ENCODE measurements at places on chromosomes 1 and 21.

DNA sequence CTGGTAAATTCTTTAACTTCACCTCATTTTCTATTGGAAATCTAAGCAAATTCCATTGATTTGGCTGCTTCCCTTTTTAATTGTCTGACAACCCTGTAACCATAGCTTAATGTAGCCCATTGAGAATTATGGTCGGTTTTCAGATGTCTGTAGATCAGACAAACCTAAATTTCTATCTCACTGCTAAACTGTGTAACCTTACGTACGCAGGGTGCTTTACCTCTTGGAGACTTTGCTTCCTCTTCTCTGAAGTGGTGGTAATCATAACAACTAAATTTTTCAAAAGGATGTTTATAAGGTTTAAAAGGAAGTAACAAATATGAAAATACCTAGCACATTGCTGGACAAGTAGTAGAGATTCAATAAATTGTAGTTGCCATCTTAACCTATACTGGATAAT, 25.9 kb downstream of the IFNAR1 start:
- DNase-seq, result no peak

GRCh38 chr1:237124856-237125462, 83.0 kb downstream of the RYR2 start:
- no peak for DNase-seq

DNA sequence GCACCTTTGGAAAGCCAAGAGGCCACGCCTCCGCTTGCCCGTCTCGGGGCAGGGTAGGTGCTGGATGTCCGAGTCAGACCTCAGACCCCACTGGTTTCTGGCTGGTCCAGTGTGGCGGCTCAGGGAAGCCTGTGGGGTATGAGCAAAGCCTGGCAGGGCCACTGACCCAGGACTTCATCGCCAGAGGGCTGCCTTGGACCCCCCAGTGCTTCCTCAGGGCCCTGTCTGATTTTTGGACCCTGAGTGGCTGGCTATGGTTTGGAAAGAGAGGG, 20.4 kb downstream of the LHX4 start:
- no peak for DNase-seq

DNA sequence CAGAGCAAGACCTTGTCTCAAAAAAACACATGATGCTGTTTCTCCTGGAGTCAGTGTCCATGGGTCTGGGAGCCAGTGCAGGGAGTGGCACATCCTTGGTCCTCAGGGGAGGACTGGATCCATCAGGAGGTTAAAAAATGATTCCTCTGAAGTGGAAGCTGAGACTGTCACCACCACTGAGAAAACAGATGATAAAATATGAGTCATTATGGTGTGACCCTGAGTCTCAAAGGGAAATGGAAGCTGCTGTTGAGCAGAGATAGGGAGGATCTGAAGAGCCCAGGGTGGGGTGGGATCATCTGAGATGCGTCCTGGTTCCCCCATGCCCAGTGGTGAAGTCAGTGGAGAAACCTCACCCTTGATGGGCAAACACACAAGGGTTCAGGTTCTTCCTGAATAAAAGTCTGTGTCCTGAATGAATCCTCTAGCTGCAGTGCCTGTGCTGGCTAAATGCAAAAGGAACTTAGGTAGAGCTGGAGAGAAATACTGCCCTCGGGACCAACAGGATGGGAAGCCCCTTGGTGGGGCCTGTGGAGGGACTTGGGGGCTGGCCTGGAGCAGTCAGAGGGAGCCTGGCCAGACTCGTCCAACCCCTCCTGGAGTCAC, 61.6 kb upstream of the TENT5B start:
- no peak for DNase-seq

GRCh38 chr1:209412566-209412965, 170.9 kb upstream of the CAMK1G start:
- DNase-seq, result no peak

DNA sequence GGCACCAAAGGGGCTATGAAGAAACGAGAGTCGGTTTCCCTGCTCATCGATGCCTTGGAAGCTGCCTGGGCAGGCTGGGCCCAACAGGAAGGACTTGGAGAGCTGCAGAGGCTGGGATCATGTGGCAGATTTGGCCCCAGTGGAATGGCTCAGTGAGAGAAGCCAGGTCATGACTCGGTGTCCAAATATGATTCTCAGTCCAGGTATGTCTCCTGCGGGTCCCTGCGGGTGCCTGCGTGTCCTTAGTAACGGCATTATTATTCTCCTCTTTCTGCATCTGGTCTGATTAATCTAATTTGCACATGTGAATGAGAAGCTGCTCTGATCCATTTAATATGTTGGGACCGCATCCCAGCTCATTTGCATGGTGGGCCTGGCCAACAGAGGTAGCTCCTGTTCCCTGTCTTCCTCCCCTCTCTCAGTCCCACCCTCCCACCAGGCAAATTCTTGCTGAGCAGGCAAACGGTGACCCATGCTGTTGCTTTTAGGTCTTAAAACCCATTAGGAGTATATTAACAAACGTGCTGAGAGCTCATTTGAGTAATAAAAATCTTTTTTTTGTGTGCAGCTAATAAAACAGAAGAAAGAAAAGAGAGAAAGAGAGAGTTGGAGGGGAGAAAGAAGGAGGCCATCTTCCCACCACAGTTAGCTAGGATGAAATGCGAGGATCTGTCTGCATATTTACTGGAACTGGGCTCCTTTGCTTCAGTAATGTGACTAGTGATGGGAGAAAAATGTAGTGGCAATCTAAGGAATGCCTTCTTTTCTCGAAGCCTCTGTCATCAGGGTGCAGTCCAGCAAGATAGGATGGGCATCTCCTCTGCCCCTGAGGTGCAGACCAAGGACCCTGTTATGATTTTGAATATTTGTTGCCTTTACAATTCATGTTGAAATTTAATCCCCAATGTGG, 133.5 kb downstream of the HMGB4 start:
- DNase-seq, result no peak

GRCh38 chr1:244011271-244011670, 39.8 kb upstream of the ZBTB18 start:
- DNase-seq, result no peak

DNA sequence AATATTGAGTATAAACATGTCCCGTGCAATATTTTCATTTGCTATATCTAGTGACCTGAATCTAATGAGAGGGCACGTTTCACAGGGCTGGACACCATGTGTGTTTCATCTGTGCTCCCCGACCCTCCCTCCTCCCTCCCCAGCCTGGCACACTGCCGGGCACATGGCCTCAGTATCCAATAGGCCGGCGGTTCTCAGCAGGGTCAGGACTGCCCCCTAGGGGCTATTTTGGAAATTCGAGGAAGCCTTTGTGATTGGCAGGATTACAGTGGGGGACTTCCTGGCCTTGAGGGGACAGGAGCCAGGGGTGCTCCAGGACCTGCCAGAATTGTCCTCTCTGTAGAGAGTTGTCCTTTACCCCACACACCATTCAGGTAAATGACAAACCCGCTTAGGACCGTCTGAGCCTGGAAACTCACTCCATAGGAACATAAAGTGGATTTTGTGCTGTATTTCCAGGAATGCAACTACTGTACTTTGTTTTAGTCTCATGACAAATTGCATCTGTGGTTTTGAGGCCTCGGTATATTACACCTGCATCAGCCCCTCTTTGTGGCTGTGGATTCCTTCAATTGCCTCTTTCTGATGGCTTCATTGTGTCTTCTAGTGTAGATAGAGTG, 109.5 kb upstream of the SIM2 start:
- DNase-seq, result no peak

All from SIG-M5 (cell line).